ENCODE measurements at places on chromosomes 6 and 20.

- no peak for DNase-seq
Measured at GRCh38 chr6:85641522-85641896, 1.2 kb downstream of the SYNCRIP start.

DNA sequence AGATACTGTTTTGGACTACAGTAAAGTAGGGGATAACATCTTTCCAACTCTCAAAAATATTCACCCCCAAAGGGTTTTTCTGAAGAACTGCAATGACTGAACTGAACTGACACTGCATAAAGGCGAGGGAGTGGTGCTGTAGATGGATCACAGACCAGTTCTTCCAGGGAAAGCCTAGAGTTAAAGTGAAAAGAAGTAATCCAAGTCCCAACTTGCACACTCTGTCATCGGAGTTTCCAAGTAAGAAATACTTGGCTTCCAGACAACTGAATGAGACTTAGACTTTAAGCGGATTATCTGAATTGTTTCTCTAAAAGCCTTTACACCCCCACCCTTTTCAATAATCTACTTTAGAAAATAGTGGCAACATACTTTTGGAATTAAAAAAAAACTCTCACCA, 134.1 kb upstream of the PREP start:
- no peak for DNase-seq

- DNase-seq = no peak
Measured at GRCh38 chr6:85452441-85452881, 2.6 kb downstream of the NT5E start.

DNA sequence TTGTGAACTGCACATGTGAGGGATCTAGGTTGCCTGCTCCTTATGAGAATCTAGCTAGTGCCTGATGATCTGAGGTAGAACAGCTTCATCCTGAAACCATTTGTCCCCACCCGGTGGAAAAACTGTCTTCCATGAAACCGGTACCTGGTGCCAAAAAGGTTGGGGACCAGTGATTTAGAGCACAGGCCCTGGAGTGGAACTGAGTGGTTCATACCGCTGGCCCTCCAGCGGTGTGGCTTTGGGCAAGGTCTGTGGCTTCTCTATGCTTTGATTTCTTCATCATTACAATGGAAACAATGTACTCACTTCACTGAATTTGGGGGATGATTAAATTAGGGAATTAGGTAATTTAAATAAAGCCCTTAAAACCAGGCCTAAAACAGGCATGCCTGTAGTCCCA, 36.3 kb downstream of the CD164 start:
- no peak for DNase-seq

DNA sequence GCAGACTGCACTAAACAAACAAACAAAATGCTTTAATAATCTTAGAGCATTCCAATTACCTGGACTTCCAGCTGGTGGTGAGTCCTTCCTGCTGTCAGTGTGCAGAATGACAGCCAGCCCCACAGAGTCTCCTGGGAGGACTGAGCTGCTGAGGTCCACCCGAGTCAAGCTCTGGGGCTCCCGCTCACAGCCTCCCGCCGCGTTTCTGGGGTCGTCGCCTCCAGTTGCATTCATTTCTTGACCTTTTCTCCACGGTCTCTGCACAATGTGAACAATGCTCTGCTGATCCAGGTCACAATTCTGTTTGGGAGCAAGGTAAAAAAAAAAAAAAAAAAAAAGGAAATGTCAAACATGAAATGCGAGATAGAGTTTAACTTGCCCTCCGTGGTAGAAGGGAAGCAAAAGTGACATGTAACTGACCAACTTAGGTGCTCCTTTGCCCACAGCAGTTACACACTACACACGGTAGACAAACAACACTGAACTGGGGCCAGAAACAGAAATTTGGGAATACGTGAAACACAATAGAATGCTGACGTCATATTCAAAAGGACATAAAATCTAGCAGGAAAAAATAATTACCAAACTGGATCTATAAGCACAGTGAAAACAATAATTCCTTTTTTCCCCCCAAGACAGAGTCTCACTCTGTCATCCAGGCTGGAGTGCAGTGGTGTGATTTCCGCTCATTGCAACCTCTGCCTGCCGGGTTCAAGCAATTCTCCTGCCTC, 464.9 kb downstream of the PRKN start:
- no peak for DNase-seq

DNA sequence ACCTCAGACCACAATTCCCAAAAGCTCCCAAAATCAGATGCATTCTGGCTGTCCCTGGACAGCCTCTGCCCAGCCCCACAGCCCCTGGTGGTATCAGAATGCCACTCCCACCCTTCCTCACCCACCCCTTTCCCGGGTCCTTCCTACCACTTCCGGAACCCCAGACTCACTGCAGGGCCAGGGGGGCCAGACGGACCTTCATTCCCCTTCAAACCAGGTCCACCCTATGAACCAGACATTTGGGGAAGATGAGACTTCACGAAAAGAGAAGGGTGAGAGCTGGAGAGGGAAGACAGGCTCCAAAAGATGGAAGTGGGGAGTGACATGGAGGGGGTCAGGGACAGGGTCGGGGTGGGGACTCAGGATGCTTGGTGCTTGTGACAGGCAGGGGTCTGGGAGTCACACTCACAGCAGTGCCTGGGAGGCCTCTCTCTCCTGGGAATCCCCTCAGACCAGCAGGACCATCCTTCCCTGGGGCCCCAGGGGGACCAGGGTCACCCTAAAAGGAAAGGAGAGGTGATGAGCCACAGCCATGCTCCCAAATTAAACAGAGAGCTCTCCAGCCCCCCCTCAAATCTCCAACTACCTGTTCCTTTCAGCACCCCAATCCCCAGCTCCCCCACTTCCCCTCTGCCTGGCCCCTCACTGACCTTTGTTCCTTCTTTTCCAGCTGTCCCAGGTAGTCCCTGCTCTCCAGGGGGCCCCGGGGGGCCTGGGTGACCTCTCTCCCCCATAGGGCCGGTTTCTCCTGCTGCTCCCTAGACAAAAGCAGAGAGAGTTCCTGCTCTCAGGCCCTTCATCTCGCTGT, 20.2 kb downstream of the COL11A2 start:
- no peak for DNase-seq

GRCh38 chr20:38961530-38962043, 557 bp upstream of the DHX35 start:
- no peak for DNase-seq
